NCI-H1092 treated with DMSO at 0.1 percent for 48 hours (cell line): ENCODE measurements at places on chromosomes 7 and 10.

DNA sequence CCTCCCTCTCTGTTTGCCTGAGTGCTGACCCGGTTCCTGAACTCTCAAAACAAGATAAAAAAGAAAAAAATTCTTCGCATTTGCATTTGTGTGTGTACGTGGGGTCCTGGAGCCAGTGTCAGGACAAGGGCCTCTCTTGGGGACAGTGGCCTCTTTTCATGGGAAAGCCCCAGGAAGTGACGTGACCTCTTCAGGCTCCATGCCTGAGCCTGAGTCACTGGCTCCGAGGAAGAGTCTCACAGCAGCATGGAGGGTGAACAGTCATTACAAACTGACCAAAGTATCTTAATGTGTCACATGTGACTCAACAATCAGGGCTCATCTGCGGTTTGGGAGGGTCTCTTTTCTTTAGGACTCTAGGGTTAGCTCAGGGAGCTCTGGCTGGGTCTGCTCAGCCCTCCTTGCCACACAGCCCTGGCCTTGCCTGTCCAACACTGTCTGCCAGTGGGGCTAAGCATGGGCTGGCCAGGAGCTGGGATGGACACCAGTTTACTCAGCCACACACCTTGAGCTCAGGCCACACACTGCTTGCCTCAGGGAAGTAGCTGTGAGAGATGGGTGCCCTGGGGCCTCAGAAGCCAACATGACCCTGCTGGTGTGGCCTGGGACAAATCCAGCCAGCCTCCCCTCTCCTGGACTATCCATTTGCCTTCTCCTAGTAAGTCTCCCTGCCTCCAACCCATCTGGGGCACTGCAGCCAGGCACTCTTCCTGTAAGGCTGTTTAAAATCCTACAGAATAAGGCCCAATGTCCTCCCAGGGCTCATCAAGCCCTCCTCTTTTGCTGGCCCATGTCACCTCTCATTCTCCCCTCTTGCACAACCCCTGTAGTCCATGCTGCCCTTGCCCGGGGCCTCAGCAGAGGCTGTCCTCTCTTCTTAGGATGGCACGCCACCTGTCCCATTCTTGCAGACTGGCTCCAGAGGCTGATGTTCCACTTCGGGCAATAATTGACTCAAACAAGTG is 10.5 kb downstream of the TMEM273 start:
- DNase-seq = no peak

DNA sequence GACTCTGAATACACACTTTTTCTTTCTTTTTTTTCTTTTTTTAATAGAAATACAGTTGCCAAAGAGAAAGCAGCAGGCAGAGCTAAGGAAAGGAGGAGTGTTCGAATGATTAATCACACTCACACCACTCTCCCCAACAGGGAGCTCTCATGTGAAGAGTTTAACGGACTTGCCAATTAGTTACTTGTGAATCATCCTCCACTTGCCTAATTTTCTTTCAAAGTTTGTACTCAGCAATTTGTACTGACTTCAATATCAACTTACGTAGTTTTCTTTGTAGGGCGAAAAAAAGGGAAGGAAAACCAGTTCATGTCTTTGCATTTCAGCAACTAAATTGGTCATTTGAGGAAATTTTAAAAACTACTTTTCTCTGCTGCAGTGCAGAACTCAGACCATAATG is 109.2 kb downstream of the PIP4K2A start:
- DNase-seq = no peak

GRCh38 chr7:46752881-46753366 is 829.0 kb downstream of the TNS3 start:
- DNase-seq = no peak

DNA sequence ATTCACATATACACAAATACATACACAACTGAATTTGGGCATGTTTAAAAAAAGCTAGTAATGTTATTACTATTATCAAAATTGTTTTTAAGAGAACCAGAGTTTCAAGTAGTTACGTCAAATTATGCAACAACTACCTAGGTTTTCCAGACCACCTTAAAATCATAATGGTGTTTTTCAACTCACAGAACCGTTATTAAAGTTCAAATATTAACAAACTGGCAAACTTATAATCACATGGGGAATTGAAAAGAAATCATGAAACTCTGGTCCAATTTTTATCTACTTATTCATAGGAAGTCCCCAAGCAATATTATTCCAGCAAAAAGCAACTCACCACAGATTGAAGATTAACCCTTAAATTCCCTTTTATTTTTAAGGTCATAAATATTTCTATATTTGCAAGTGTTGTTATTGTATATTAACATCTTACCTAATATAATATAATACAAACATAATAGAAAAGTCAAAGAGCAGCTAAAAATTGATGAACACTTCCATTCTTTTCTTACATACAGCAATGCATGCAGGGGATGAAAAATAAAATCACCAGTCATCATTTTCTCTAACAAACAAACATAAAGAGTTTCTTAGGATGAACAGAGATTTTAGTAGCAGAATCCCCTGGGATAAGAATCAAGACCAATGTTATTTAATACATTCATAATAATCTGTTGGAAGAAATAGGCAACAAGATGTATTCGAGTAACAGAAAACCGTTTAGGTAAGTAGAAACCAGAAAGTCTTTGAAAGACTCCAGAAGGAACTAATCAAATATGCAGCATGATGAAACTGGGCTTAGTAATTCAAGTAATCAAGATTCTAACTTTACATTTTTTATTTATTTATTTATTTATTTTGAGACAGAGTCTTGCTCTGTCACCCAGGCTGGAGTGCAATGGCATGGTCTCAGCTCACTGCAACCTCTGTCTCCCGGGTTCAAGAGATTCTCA is 391.1 kb downstream of the PARD3 start:
- no peak for DNase-seq

DNA sequence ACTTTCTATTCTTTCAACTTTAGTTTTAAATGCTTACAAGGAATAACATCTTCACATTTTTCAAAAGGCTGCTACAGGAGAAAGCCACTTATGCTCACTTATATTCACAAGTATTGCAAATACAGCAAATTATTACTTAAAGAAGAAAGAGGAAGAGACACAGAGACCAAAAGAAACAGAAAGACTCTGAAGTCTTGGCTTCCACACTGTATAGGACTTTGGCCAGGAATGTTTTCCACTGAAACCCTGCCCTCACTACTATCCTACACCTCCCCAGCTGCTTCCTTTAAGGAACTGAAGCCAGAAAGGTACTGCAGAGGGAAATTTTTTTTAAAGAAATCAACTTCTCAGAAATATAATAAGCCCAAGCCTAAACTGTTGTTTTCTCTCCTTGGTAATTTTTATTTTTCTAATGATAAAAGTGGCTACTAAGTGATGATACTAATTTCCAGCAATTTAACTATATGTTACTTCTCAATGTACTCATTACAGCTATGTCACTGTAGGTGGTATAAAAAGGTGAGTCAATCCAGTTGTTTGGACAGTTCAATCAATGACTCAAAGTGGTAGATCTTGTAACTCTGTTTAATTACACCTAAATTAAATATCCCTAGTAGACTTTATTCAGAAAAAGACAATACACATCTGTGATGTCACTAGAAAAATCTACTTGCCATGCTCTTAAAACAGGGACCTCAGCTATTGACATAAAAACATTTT is 231.6 kb downstream of the GRM8 start:
- no peak for DNase-seq

- DNase-seq = no peak
Observed at GRCh38 chr7:22238354-22239311, 118.3 kb downstream of the RAPGEF5 start.

- no peak for DNase-seq
Observed at GRCh38 chr10:113230011-113230610, 280.1 kb downstream of the TCF7L2 start.

DNA sequence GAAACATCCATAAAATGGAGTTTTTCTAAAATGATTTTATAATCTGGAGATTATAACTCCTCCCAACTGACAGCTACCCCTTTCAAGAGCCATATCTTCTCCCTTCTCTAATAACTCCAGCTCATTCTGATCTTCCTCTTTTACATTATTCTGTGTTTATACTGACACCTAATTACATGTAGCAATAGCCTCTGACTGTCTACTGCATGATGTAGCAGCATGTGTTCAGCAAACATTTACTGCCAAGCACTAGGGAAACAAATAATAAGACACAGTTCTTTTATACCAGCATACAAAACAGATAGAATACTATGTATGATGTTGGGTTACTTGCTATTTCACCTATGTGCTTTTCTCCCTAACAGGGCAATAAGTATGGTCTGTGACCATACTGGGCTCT is 20.7 kb downstream of the RBM28 start:
- no peak for DNase-seq

DNA sequence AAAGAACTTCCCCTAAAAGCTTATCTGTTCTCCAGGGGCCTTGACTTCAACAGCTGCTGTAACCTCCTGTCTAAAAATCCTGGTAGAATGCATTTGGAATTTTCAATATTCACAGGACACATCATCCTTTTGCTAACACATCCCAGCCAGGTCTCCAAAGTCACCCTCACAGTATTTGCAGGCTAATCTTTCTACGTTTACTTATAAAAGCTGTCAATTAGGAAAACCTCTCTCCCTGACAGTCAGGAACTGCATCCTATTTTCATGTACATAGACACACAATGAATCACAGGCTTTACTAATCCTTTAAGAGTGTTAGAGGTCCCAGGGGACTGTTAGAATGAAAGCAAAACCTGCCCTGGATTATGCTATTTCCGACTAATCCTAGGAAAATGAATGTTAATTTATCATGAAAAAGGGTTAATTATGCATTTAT is 102.2 kb downstream of the GFRA1 start:
- no peak for DNase-seq
